ENCODE measurements at places on chromosomes 3 and 15.

- no peak for DNase-seq
Observed at GRCh38 chr3:149449799-149450198, 24.7 kb upstream of the TM4SF4 start.

GRCh38 chr3:141783632-141784031, 20.4 kb downstream of the GRK7 start:
- DNase-seq, result no peak

GRCh38 chr15:65954289-65954741, 85.0 kb downstream of the RAB11A start:
- DNase-seq, result no peak

- DNase-seq, result no peak
Observed at GRCh38 chr15:27692438-27692837, 406.7 kb downstream of the OCA2 start.

GRCh38 chr3:29334706-29335105, 53.8 kb downstream of the RBMS3 start:
- DNase-seq, result no peak

All from HuH-7 (cell line).